Bronchial smooth muscle cell (primary cell): ENCODE measurements at places on chromosomes 6 and 20. TPM values are rescaled to one million over a fixed set of nuclear protein-coding genes. Genes with fewer than 3 reads are reported as not detected.

Gene PTP4A1
- 28.7 and 30.1 TPM in 2 replicates for total RNA-seq

Gene CBLN4
- total RNA-seq: not detected in 2 replicates

Gene TRIM31
- not detected in 2 replicates for total RNA-seq

Gene PHACTR3
- total RNA-seq: not detected in 2 replicates

Gene COQ3
- 1.7 and 4.6 TPM in 2 replicates for total RNA-seq

Gene MAFB
- total RNA-seq: 0.32 and 1.1 TPM in 2 replicates

Gene ZNF334
- 2.4 and 7.0 TPM in 2 replicates for total RNA-seq

Gene CHRNA4
- total RNA-seq: not detected in 2 replicates

Gene CDSN
- not detected in 2 replicates for total RNA-seq

Gene GMEB2
- total RNA-seq: 6.0 and 6.5 TPM in 2 replicates
